ENCODE measurements at places on chromosomes 16 and 17. TPM values are rescaled to one million over a fixed set of nuclear protein-coding genes. Genes with fewer than 3 reads are reported as not detected.

Gene SLFN13
- 6.2 TPM for total RNA-seq

Gene PKD1
- 138 TPM for total RNA-seq

Gene HES7
- not detected for total RNA-seq

Gene MYH2
- 1,036 TPM for total RNA-seq

All from tongue (tissue), 3 donors.